ENCODE measurements at places on chromosomes 5 and 9.

GRCh38 chr9:69877852-69878514 lies 57.4 kb downstream of the CFAP95 start:
- no peak for DNase-seq

- DNase-seq = no peak
These were observed 122.2 kb downstream of the CRB2 start for GRCh38 chr9:123478160-123478559.

- no peak for DNase-seq
These were observed 135.1 kb downstream of the CSNK1G3 start for GRCh38 chr5:123647066-123647465.

DNA sequence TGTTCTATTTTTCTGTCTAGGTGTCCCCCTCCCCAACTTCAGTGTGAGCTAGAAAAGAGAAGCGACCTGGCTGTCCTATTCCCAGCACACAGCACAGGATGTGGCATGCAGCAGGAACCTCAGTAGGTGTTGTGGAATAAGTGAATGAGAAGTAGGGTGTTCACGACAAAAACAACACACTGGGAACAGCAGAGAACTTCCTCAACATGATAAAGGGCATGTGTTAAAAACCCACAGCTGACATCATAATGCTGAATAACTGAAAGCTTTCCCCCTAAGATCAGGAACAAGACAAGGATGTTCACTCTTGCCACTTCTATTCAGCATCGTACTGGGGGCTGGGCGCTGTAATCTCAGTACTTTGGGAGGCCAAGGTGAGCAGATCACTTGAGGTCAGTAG lies 155.6 kb upstream of the ZNF618 start:
- DNase-seq = no peak

- DNase-seq = no peak
These were observed 9.2 kb downstream of the GALNT10 start for GRCh38 chr5:154199671-154200220.
